NCI-H526 (cell line): ENCODE measurements at places on chromosomes 3 and 15.
A peak's percentile ranks its signal among the peaks of the same experiment; 100 is the strongest.

DNA sequence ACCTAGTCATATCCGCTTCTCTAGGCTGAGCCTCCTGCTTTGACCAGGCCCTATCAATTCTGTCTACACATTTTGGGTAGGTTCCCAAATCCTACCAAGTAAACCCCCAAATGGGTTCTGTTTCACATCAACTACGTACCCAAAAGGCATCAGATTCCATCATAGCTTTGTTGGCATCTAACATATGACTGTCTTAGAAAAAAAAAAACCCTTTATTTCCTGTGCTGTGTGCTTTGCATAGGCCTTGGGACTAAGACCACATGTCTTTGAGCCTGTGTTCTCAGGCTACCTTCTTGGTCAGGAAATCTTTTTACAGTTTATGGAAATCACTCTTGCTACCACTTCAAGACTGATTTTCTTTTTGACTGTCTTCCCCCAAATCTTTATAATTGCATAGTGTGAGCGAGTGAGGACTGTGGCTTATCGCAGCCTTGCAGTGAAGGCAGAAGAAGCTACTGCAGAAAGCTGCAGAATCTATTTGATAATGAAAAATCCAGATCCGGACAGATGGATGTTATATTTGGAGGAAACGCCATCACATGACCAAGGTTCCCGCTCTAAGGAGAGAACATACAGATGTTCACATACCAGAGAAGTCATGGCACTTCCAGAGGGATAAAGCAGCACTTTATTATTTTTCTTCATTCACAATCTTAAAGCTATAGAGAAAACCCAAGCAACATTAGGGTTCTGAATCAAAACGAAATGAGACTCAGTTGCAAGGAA lies 111.2 kb downstream of the EOMES start:
- DNase-seq = no peak

- DNase-seq = no peak
Observed at GRCh38 chr3:50242851-50243542, 7.0 kb downstream of the GNAI2 start.

- DNase-seq = peak; percentile 18
Observed at GRCh38 chr3:155743606-155744005, 1.3 kb downstream of the PLCH1 start.

GRCh38 chr3:114721864-114722263 lies 425.2 kb downstream of the ZBTB20 start:
- DNase-seq = no peak

GRCh38 chr3:119649761-119650160 lies 10.6 kb downstream of the POPDC2 start:
- DNase-seq = no peak
